ENCODE measurements at places on chromosomes 12 and 14.

- DNase-seq = no peak
These were observed 511.4 kb downstream of the PCNX1 start for GRCh38 chr14:71418532-71419245.

DNA sequence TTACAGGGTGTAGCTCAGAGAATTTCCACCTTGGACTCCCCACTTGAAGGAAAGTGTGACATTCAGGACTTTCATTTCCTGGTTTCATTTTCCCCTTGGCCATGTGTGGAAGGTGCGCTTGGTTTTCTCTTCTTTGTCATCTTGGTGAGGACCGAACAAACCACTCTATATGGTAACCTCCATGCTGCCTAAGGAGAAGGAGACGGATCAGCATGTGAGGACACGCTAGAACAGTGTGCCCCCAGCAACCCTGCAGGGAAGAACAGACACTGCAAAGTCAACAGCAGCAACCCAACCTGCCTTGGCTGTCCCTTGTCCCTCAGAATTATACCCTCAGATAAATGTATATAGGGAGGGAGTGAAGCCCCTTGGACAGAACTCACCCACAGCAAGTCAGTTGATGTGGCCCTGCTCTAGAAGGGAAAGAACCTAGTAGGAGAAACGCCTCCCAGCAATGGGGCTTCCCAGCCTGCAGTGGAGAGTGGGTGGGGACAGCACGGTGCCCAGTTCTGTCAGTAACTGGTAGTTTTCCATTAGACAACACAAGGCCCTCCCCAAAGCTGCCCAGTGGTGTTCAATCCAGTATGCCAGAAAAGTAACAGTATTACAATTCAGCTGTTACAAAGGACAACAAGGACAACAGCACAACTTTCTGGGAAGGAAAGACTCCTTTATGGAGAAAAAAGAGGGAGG lies 18.9 kb upstream of the COCH start:
- no peak for DNase-seq

GRCh38 chr12:50569876-50570275 lies 65.1 kb downstream of the DIP2B start:
- DNase-seq = no peak

DNA sequence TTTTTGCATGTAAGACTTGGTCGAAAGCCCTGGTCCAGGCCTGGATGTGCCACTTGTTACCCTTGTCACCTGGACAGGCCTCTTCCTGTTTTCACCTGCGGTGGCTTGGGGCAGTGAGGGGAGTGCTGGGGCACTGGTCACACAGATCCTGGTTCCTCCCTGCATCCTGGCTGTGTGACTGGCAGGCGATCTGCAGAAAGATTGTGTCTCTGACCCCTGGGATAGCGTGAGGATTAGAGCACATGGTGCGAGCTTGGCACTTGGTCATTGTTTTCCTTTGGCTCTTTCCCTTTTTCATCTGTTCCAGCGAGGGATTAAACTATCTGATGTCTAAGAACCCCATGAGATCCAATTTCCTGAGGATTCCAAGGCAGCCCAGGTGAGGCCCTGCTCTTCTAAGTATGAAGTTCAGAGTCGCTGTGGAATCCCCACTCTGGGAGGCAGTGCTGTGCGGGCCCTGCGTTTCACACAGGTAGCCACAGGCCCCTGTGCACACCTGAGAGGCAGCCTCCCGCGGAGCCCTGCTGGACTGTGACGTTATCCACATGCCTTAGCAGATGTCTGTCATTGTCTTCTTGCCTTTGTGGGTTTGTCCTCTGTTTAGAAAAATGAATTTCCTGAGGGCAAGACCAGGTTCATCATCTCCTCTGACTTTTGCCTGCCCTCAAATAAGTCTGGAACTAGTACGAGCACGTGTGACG lies 288.4 kb downstream of the CACNA1C start:
- DNase-seq = no peak

DNA sequence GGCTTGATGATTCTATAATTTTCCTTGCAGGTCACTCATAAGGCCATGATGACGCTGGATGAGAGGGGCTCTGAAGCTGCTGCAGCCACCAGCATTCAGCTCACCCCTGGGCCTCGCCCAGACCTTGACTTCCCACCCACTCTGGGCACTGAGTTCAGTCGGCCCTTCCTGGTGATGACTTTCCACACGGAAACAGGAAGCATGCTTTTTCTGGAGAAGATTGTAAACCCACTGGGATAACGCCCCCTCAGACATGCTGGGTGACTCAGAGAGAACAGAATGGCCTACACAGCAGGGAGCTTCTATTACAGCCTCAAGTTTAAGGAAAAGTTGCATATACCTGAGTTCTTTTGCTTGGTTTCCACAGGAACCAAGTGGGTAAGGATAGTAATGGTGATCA lies 34.3 kb downstream of the SERPINA3 start:
- no peak for DNase-seq

GRCh38 chr12:21542403-21542802 lies 16.3 kb downstream of the SPX start:
- DNase-seq = no peak

- no peak for DNase-seq
These were observed 134.1 kb downstream of the PPM1H start for GRCh38 chr12:62800707-62801400.

DNA sequence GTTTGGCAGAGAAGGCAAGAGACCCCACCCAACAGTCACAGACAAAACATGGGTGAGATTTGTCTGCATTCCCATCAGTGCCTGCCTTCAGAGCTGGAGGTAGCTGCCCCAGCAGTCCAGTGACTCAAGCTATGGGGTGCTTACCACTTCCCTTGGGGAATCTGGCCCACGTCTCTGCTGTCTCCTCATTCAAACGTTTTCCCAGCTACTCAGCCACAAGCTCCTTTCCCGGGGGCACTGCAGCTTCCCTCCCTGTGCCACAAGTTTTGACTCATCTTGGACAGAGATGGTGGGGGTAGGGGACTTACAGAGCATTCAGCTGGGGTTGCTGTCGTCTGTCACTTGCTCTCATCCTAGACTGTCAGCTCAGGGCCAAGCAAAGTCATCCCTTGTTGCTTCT lies 66.6 kb downstream of the FBXL14 start:
- no peak for DNase-seq

GRCh38 chr12:77893918-77894317 lies 63.2 kb downstream of the NAV3 start:
- no peak for DNase-seq

DNA sequence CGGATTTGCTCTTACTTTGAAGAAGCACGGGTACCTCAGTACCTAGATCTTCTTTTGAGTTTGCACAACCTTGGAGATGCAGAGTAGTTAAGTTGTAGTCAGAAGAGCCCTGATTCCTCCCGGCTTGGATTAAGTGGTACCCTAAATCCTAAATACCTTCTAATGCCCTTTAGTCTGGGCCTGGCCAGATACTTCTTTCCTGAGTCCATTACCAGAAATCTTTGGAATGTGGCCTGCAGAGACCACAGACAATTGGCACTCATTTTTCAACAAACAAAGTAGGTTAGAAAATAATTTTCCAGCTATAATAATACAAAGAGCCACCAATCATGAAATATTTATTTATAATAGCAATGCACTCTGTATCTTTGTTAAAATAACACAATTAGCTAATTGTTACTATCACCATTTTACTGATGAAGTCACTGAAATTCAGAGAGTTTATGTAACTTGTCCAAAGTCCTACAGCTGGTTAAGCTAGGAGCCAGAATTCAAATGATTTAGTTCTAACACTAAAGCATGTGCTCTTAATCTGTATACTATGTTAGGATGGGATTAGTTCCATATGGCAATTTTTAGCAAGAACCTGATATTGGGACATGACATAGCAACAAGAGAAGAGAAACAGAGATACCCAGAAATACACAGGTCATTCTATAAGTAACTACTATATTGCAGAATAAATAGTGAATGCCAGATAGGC lies 132.1 kb upstream of the PDZRN4 start:
- no peak for DNase-seq

GRCh38 chr12:39816671-39817185 lies 197.1 kb upstream of the ABCD2 start:
- DNase-seq = no peak

DNA sequence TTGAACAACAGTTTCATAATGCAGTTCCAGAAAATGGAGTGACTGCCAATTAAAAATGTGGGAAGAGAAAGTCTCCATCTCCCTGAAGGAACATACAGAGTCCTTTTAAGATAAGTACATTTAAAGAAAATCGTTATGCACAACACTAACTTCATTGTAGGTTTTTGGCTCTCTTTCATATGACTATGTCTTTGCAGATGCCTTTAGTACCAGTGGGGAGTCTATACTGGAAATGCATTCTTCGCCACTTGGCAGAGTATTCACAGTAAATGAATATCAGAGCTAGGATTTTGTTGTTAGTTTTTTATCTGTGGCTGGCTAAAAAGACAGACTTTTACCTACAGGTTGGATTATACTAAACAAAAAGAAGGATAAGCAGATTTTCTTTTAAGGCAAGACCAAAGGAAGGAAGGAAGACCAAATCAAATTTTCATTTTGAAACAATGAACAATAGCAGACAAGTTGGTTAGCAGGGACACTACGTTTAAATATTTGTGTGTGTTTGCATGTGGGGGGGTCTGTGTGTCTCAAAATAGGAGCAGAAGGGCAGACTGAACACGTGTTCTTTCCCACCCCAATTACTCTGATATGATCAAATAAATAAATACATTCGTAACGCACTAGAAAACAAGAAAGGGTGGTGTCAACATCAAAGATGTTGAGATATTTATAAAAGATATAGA lies 124.5 kb downstream of the BTG1 start:
- no peak for DNase-seq

DNA sequence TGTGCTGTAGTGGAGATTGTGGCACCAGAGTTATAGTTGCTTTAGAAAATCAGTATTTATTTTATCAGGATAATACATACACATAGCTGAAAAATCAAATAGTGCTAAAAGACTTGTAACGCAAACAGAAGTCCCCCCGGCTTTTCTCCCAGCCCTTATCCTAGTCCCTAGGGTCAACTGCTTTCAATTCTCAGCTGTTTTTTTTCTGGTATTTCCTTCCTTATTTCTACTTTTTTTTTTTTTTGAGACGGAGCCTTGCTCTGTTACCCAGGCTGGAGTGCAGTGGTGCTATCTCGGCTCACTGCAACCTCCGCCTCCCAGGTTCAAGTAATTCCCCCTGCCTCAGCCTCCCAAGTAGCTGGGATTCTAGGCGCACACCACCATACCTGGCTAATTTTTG lies 8.4 kb upstream of the CTDSP2 start:
- DNase-seq = no peak

GRCh38 chr14:98897605-98898309 lies 374.2 kb downstream of the BCL11B start:
- no peak for DNase-seq

- DNase-seq = no peak
These were observed 6.5 kb downstream of the CEBPE start for GRCh38 chr14:23112359-23113178.

- DNase-seq = no peak
These were observed 24.6 kb downstream of the FAM222A start for GRCh38 chr12:109738209-109738608.

DNA sequence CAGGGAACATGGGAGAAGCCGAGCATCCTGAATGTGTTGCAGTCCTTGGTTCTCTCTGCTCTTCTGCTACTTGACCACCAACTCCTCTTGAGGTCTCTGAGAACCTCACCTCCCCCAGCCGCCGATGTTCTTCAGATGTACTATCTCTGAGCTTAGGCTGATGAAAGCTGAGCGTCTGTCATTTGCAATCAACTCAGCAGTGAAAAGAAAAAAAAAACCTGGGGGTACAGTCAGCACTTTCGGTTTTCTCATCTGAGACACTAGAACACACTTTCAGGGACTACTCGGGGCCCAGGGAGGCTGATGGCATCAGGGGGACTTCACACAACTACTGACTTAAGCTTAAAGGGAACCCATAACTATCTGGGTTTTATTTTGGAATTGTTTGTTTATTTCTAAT lies 9.6 kb upstream of the FLVCR2 start:
- no peak for DNase-seq

DNA sequence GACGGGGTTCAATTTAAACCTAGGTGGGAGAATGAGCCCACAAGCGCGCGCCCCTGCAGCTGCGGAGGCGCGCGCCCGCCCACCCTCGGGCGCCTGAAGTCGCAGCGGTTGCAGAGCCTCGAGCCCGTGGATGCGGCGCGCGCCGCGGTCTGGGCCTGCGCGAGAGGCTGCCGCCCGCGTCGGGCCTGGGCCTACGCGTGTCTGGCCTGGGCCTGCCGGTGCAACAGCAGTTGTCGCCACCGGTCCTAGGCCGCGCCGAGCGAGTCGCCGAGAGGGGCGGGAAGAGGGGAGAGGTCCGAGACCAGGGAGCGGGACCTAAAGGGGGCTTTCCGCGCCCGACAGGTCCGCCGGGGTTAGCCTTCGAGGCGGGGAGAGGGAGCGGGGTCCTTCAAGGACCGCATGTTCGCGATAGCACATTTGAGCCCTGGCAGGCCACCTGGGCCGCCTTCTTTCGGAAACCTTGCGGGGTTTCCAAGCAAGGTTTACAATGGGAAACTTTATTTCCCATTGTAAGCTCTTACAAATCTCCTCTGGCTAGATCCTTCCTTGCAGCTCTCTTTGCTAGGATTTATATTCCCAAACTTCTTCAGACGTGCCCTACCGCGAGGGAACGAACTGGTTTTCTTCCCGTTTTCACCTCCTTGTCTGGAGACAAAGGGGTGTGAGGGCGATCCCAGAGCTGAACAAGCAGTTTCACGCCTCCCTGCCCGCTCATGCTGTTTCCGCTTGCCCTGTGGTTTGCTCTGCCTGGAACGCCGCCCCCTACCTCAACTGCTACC lies 6.8 kb downstream of the SIX6 start:
- no peak for DNase-seq

GRCh38 chr12:109385339-109386058 lies 37.8 kb downstream of the MYO1H start:
- no peak for DNase-seq

DNA sequence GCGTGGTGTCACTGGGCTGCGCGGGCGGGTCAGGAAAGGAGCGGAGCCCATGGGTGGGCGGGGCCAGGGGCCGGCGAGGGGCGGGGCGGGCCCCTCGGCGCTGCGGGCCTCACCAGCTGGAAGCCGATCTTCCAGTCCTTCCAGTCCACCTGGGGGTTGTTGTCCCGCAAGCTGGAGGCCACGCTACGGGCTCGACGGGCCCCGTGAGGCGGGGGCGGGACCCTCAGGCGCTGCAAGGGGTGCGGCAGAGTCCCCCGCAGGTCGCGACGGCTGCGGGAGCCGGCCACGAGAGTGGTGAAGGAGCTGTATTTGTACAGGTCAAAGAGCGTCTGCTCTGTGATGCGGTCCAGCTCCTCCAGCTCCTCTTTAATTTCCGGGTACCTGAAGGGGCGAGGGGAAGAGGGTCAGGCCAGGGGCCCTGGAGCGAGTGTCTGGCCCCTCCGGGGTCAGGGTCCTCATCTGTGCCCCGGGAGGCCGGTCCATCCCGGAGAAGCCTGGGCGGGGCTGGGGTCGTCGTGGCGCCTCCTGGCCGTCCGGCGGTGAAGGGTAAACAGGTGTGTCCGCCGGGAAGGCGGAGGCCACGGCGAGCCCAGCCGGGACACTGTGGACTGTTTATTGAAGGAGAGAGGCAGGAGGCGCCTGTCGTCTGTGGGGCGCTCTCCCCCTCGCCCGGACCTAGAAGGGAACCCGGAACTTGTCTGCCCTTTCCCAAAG lies 11.9 kb downstream of the SCNN1A start:
- peak; percentile 85 for DNase-seq
